ENCODE measurements at places on chromosomes 5 and 9. TPM values are rescaled to one million over a fixed set of nuclear protein-coding genes. Genes with fewer than 3 reads are reported as not detected.

DNA sequence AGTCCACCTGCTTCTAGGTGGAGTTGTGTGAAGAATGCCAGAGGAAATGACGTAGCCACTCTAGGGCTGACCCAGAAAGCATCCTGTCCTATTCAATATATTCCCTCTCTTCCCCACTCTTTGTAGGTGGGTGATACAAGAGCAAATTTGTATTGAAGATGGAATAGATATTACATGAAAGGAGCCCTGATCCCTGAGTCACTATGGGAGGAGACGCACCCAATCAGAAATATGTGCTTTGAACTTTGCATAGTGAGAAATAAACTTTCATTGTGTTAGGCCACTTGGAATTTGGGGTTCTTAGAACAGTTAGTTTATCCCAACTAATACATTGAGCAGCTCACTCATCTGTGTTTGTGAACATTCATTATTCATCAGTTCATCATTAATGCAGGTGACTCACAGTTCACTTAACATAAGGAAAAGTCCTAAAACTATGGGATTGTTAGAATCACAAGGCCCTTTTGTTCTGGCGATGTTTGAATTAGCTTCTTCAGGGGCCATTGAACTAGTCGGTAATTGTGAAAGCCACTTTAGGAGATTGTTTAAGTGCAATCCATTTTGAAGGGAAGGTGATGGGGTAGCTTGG, 26.9 kb upstream of the NTRK2 start:
- H3K4me3 ChIP-seq = no peak overlapping the region
- no peaks in the 10 kb centered on the region for H3K4me1 ChIP-seq
- no peak overlapping the region for H3K27ac ChIP-seq
- no peaks in the 10 kb centered on the region for H3K27me3 ChIP-seq
- DNase-seq = no peak

DNA sequence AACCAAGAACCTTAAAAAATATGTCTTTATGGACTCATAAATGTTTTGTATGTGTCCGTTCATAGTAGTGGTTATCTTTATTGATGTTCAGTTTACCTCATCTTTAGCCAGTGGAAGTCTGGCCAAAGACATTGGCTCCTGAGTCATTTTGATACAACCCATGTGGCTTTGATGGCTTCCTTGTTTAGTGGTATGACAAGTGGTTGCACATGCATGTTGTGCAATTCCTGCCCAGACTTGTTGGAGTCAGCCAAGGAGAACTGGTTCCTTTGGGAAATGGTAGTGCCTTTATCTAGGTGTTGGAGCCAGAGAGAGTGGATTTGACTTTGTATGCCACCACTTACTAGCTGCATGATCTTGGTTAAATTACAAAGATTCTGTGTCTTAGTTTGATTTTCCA, 94.3 kb downstream of the RPS23 start:
- no peak overlapping the region for H3K27ac ChIP-seq
- no peak overlapping the region for H3K4me3 ChIP-seq
- no peaks in the 10 kb centered on the region for H3K4me1 ChIP-seq
- DNase-seq = peak; percentile 13

DNA sequence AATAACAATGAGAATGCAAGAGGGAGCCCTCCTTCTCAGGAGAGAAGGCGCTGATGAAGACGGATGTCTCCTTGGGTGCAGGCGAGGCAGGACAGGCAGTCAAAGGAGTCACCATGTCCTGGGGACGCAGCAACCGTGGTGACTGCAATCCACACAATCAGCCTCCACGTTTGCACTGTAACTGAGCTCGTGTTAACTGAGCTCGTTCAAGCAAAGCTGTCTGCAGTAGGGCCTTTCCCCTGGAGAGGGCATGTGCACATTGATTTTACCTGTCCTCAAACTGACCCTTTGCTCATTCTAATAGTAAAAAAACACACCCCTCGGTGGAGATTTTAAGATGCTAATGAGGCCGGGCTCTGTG, 2.8 kb downstream of the SARDH start:
- no peak overlapping the region for H3K27ac ChIP-seq
- H3K27me3 ChIP-seq = no peaks in the 10 kb centered on the region
- H3K4me3 ChIP-seq = no peak overlapping the region
- H3K36me3 ChIP-seq = no peaks in the 10 kb centered on the region
- DNase-seq = no peak
- peaks cover 16% of the 10 kb centered on the region for H3K4me1 ChIP-seq

Gene TLE1
- 40.7 TPM for total RNA-seq

DNA sequence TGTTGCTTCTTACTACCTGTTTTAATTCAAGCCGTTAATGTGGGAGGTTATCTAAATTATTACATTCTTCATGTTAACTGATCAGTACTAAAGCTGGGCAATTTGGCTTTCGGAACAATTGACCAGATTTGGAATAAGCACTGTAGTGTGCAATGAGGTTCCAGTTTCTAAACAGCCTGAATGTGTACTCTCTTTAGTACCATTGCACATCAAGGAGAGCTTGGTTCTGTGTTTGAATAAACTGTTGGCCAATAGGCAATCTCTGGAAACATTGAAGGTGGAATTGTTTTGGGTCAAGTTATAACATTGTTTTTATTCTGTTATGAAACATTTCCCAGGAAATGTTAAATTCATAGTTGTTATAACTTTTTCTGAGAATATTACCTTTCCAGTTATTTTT, 105.2 kb downstream of the PBX3 start:
- peaks cover 25% of the 10 kb centered on the region for H3K4me1 ChIP-seq
- H3K27ac ChIP-seq = no peak overlapping the region
- no peaks in the 10 kb centered on the region for H3K27me3 ChIP-seq
- DNase-seq = no peak
- H3K36me3 ChIP-seq = no peaks in the 10 kb centered on the region

- H3K27me3 ChIP-seq = no peaks in the 10 kb centered on the region
- H3K27ac ChIP-seq = no peak overlapping the region
- H3K4me3 ChIP-seq = no peak overlapping the region
- no peak for DNase-seq
These were observed 452.1 kb downstream of the EFNA5 start for GRCh38 chr5:107218457-107219193.

Gene NR2F1
- total RNA-seq = 43.3 TPM

DNA sequence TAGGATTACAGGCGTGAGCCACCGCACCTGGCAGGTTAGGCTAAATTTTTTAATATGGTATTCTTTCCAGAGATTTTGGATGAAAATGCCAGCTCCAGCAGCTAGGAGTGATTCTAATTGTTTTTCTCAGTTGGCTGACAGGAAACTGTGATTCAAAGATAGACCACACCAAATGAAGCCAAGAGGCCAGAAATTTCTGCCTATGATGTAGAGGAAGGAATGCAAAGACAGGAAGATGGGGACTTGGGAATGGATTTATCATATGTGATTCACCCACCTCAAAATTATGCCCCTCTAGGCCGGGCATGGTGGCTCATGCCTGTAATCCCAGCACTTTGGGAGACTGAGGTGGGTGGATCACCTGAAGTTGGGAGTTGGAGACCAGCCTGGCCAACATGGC, 53.3 kb downstream of the UGCG start:
- H3K4me1 ChIP-seq = no peaks in the 10 kb centered on the region
- H3K4me3 ChIP-seq = no peak overlapping the region
- no peak for DNase-seq
- H3K27ac ChIP-seq = no peak overlapping the region

Gene PPP3R2
- not detected for total RNA-seq

DNA sequence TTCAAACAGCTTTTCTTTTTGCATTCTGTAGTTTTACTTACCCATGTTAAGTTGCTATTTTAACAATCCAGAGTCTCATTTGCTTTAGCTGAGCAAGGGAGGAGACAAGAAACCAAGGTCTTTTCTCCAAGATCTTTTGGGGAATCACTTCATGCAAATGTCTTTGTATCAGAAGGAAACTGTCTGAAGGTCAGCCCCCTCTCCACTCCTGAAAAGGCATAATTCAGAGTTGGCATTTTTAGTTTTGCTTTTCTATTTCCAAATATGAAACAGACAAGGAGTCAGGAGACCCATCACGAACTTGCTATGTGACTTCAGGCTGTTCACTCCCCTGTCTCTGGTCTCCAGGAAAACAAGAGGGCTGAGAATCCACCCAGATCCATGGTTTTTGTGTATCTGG, 12.3 kb upstream of the TNFSF15 start:
- no peaks in the 10 kb centered on the region for H3K36me3 ChIP-seq
- H3K4me3 ChIP-seq = no peak overlapping the region
- DNase-seq = no peak
- no peaks in the 10 kb centered on the region for H3K27me3 ChIP-seq
- H3K27ac ChIP-seq = no peak overlapping the region

DNA sequence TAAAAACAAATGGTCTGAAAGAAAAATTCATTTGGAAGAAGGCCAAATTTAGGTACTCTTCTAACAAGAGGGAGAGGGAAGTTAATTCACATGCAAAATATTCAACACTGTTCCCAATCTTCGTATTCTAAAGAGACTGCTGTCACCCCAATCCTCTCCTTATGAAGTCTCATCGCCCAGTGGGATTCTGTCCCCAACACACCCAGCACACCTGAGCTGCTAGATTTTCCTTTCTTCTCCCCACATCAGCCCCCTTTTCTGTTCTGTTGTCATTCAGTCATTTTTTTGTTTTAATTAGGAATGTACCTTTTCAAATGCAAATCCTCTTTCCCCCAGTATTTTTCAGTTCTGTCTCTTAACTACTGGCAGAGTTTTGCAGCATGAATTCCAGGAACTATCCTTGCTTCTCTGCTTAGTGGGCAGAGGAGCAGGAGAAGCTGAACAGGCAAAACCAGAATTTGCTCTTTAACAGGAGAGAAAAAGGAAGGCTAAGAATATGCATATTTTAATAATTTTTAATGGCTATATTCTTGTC, 366.9 kb downstream of the MAN2A1 start:
- no peak for DNase-seq
- no peak overlapping the region for H3K4me3 ChIP-seq
- H3K27ac ChIP-seq = no peak overlapping the region
- H3K27me3 ChIP-seq = no peaks in the 10 kb centered on the region

GRCh38 chr5:10091701-10092100, 158.0 kb downstream of the ATPSCKMT start:
- H3K36me3 ChIP-seq = no peaks in the 10 kb centered on the region
- H3K27me3 ChIP-seq = no peaks in the 10 kb centered on the region
- H3K4me1 ChIP-seq = no peaks in the 10 kb centered on the region
- DNase-seq = no peak
- no peak overlapping the region for H3K4me3 ChIP-seq

DNA sequence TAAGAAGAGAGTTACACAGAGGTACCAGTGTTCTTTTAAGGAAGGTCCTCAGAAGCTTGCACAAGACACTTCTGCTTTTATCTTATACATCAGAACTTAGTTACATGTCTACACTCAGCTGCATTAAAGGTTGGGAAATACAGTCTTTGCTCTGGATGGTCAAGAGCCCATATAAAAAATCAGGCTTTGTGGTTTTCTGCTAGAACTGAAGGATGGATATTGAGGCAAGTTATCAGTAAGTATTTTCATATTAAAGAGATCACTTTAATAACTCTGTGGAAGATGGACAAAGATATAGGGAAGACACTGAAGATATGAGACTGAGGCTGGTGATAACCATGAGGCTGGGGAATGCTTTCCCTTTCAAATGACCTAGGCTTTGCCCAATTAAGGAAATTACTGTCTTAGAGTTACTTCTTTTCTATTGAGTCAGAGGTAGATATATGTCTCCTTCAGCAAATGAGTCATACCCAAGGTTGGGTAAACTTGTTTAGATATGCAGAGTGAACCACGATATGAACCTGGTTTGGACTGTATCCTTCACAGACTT, 87.0 kb upstream of the TNC start:
- H3K4me3 ChIP-seq = no peak overlapping the region
- no peak overlapping the region for H3K27ac ChIP-seq
- H3K36me3 ChIP-seq = no peaks in the 10 kb centered on the region
- no peaks in the 10 kb centered on the region for H3K27me3 ChIP-seq
- H3K4me1 ChIP-seq = no peaks in the 10 kb centered on the region
- DNase-seq = no peak

Gene CEL
- total RNA-seq = not detected

Gene IL9
- not detected for total RNA-seq

DNA sequence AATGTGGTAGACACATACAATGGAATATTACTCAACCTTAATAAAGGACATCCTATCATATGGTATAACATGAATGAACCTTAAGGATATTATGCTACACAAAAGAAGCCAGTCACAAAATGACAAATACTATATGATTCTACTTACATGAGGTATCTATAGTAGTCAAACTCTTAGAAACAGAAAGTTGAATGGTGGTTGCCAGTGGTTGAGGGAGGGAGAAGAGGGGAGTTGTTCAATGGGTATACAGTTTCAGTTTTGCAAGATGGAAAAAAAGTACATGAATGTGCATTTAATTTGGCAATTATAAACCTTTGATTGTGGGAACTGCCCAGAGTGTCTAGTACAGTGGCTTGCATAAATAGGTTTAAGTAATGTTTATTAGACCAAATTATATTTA, 473.3 kb upstream of the ZNF608 start:
- H3K27ac ChIP-seq = no peak overlapping the region
- H3K4me3 ChIP-seq = no peak overlapping the region
- no peaks in the 10 kb centered on the region for H3K36me3 ChIP-seq

GRCh38 chr9:38235244-38235643, 157.3 kb upstream of the ALDH1B1 start:
- H3K27me3 ChIP-seq = no peaks in the 10 kb centered on the region
- H3K4me3 ChIP-seq = no peak overlapping the region
- no peaks in the 10 kb centered on the region for H3K36me3 ChIP-seq
- H3K27ac ChIP-seq = no peak overlapping the region

DNA sequence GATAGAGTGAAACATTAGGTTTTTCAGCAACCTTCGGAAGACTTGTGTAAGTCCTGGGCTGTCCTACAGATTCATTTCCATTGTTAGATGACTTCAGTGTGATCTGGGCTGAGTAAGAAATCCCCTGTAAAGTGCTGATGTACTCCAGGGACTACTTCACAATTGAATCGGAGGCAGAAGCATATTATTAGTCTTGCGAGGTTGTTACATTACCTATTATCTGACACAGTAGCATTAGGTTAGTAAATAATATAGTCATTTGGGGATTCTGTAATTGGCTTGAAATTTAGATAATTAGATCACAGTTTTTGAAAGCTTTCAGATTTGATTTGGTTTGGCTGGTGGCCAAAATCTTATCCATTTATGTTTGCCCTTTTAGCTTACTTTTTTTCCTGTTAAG, 62.4 kb downstream of the DMRT1 start:
- no peak overlapping the region for H3K27ac ChIP-seq
- H3K36me3 ChIP-seq = no peaks in the 10 kb centered on the region
- H3K4me1 ChIP-seq = peaks cover 9% of the 10 kb centered on the region
- H3K4me3 ChIP-seq = no peak overlapping the region
- no peaks in the 10 kb centered on the region for H3K27me3 ChIP-seq
- DNase-seq = no peak

Gene TBCA
- 222 TPM for total RNA-seq

GRCh38 chr9:107693625-107694326, 204.2 kb upstream of the KLF4 start:
- H3K4me1 ChIP-seq = no peaks in the 10 kb centered on the region
- H3K27me3 ChIP-seq = no peaks in the 10 kb centered on the region
- no peak overlapping the region for H3K4me3 ChIP-seq
- H3K27ac ChIP-seq = no peak overlapping the region

All from thyroid gland (tissue), 4 donors.